ENCODE measurements at places on chromosomes 16 and 17. TPM values are rescaled to one million over a fixed set of nuclear protein-coding genes. Genes with fewer than 3 reads are reported as not detected.

GRCh38 chr16:7330709-7331108 is 1.9 kb upstream of the RBFOX1 start:
- DNase-seq = no peak

GRCh38 chr17:4342535-4342934 is 23.9 kb downstream of the UBE2G1 start:
- DNase-seq = no peak

GRCh38 chr17:43988301-43988700 is 16.1 kb upstream of the NAGS start:
- DNase-seq = no peak

DNA sequence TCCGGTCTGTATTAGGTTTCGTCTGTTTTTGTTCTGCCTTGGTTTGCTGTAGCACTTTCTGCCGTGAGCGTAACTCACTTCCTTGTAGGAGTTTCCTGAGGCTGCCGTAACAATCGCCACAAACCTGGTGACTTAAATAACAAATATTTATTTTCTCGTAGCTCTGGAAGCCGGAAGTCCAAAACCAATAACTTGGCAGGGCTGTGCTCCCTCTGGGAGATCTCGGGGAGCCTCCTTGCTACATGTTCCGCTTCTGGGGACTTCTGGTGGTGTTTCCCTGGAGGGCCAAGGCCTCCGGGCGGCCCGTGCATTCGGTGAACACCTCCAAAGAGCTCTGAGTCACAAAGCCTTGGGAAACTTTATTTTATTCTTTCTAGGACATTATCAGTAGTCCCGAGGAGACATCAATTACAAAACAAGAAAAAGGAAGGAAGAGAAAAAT is 6.8 kb upstream of the WDR45B start:
- peak; percentile 43 for DNase-seq

DNA sequence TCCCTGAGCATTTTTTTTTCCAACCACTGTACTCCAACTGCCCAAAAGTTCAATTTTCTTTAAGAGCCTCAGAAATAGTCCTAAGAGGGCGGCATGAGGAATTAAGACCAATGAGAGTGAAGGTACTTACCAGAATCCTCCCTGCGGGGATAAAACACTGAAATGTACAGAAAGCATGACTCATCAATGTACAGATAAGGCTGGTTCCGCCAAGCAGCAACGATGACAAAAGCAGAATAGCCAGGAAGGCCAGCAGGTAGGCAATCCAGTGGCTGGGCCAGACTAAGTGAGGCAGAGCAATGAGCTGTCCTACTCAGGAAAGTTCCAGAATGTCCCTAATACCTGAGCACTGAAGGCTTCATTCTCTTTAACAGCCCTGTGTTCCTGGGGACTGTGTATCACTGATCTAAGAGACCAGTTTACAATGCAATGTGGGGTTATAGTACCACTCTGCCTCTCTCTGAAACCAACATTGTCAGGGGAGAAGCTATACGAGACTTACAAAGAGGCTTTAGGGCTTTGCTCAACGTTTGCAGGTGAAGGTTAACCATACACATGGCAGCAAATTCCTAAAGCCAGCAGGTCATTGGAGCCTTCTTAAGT is 11.0 kb upstream of the GPR139 start:
- no peak for DNase-seq

DNA sequence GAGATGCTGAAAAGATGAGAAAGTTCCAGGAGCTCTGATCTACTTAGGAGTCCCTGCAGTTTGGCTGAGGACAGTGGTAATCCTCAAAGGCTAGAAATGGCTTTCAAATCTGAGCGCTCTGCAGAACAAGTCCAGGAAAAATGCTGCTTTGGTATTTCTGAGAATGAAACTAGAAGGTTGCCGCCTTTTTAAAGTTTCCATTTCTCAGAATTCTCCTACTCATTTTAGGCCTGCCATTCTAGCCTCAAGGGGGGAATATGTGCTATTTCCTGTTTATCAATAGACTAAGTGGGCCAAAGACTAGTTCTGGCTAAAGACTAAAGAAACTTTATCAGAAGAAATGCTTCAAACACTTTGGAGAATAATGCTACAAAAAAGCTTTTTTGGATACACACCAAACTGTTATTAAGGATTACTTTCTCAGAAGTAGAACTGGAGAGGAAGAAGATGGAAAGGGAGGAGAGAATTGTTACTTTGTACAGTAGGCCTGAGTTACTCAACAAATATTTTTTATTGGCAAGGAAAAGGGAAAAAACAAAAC is at the start of gene SLFN12L:
TSS of gene SLFN12L (minus strand) at position 78 of the 541 bp plus-strand sequence. CDS start 15,314 bp downstream, outside the sequence.
- DNase-seq = no peak

GRCh38 chr17:19288453-19288852 is 51.3 kb downstream of the EPN2 start:
- no peak for DNase-seq

DNA sequence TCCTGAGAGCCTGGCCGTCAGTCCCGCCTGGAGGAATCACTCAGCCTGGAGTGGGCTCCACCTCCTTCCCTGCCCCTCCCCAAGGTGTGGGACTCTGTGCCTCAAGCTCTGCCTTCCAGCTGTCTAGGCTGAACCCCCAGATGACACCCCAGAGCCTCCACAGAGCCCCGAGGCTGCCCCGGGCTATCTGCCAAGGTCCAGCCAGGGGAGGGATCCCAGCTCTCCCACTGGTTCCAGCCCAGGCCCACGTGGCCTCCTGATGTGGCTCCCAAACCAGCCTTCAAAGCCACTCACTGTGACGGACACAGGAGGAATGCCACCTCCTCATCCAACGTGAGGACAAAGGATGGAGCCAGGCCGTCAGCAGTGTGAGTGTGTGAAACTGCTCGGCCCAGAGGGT is 45.6 kb upstream of the ENPP7 start:
- DNase-seq = no peak

DNA sequence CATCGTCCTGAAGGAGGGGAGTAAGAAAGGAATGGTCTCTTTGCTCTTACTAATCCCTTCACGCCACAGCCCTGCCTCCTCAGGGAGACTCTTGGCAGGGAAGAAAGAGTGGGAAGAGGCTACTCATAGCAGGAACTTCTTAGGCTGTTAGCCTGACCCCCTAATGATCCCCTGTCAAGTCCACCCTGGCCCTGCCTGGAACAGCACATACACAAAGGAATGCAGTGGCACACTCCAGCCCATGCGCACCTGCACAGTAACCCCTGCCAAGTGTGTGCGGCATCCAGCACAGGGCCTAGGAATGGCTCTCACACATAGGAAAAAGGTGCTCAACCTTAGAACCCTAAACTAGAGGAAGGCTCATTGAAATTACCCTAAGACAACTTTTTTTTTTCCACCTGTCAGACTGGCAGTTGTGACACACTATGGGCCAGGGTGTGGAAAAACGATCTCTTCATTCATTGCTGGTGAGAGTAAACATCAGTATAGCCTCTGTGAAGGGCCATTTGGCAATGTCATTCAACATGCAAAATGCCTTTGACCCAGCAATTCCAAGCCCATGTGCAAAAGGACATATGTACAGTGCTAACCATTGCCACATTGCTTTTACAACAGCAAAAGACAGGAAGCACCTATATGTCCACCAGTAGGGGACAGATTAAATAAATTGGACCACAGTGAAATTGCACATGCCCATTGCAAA is 50.1 kb downstream of the PIMREG start:
- peak; percentile 44 for DNase-seq

DNA sequence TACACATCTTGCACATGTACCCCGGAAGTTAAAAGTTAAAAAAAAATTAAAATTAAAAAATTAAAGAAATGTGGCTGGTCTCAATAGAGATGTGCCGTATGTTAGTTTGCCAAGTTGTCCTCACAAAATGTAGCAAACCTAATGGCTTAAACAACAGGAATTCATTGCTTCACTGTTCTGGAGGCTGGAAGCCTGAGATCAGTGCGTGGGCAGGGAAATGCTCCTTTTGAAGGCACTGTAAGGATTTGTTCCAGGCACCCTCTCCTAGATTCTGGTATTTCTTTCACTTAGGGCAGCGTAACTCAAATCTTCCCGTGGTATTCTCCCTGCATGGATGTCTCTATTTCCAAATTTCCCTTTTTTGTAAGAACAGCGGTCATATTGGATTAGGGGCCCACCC is 32.7 kb upstream of the MON1B start:
- no peak for DNase-seq

DNA sequence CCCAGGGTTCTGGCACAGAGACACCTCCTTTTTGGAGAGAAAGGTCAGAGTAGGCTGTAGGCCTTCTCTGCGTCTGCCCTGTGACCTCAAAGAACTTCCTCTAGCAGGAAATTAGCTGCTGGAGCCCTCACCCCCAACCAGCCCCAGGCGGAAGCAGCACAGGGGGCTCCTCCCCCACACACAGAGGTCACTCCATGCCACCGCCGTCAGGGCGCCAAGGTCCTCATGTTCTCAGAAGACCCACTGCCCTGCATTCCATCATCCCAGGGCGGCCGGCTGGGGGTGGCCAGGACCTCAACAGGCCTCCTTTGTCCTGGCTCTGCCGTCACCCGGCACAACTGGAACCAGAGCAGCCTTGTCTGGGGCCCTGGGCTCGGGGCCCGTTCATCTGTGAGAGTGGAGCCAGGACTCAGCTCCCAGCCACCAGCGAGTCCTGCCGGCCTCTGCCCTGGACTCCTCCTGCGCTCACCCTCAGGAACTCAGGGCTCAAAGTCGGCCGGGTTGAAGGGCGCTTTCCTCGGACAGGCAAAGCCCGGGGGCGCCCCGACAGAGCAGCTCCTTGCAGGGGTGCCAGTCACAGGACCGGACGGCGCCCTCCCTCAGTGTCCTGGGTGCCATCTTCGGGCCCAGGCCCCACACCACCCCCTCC is 1.2 kb downstream of the TMC6 start:
- DNase-seq = peak; percentile 90

- DNase-seq = no peak
These were observed 26.7 kb upstream of the POLR3E start for GRCh38 chr16:22270525-22270924.

DNA sequence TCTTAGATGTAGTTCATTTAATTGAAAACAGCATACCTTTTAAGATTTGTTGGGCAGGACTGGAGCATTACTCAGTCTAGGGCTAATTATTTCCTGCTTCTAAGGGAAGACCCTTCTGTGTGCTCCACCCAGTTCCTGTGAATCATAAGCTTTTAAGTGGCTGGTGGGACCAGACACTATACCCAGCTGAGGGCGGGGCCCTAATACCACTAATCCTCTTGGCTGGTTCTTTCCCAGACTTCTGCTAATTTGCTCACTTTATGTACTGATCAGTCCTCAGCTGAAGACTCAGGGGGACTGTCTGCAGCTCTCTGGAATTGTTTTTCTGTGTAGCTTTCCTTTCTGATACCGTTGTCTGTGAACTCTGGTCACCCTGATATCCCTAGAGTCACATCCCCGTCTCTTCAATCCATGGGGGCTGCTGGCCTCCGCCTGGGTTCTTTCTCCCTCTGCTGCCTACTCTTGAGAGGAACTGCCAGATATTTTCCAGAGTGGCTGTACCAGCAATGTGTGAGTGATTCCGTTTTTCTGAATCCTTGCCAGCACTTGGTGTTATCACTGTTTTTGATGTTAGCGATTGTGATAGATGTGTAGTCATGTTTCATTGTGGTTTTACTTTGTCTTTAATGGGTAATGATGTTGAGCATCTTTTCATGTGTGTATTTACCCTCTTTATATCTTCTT is 35.1 kb downstream of the MFSD11 start:
- no peak for DNase-seq

DNA sequence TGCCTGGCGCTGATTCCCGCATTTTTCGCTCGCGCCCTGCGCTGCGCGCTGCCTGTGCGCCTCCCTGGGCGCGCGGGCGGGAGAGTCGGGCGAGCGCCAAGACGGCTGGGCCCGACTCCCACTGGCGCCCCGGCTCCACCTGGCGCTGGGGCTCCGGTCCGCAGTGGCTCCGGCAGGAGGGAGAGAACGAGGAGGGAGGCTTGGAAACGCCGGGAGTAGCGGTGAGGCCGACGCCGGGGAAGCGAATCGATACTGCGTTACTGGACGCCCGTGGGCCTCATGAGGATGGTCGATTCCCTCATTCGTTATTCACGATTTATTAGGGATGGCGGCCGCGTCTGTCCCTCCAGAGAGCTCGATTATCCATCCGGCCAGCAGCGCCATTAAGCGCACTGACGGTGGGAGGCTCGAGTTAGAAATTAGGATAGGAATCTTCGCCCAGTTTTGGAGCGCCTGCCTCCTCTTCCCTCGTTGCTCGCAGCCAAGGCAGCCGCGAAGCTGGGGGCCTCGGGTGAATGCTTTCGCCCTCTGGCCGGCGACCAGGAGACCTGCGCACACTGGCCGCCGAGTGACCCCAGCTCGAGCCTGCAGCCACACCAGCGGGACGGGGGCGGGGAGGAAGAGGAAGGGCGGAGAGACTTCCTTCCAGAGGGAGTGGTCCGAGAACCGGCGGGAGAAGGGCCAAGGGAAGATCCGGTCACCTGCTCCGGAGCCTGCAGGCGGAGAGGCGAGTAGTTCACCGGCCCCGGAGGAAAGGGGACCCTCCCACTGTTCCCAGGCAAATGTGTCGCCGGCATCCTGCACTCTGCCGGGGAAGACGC is 1.3 kb upstream of the PCGF2 start:
- DNase-seq = peak; percentile 92

- peak; percentile 21 for DNase-seq
These were observed 58.3 kb downstream of the PRMT7 start for GRCh38 chr16:68369168-68369567.

DNA sequence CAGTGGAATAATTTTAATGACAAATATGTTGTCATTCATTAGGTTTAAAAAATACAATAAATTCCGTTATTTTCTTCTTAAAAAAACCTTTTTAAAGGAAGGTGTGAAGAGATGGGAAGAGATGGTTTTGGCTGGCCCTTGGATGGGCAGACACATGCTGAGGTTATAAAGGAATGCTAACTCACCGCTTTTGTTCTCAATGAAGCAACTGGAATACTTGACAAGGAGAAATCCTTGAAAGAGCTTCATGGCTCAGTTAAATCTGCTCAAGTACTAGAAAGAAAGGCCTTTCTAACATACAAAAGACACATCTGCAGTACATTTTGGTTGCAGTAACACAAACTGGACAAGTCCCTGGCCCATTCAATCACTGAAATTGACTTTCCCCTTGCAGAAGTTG is 158.3 kb upstream of the KCNJ16 start:
- DNase-seq = no peak

KRT33A gene
- not detected for total RNA-seq

SP6 gene
- 4.7 TPM for total RNA-seq

KRTAP4-4 gene
- total RNA-seq = not detected

OR1A1 gene
- not detected for total RNA-seq

UMOD gene
- not detected for total RNA-seq

OR1D2 gene
- total RNA-seq = not detected

ANKRD40 gene
- total RNA-seq = 49.5 TPM

All from lower lobe of right lung (tissue), 2 donors.